ENCODE measurements at places on chromosomes 7 and 10. TPM values are rescaled to one million over a fixed set of nuclear protein-coding genes. Genes with fewer than 3 reads are reported as not detected.
A peak's percentile ranks its signal among the peaks of the same experiment; 100 is the strongest.

GRCh38 chr10:106500925-106501525 is 663.5 kb downstream of the SORCS1 start:
- DNase-seq: peak; percentile 2

FKBP9 gene
- total RNA-seq: 199 TPM

- DNase-seq: no peak
Measured at GRCh38 chr10:48289501-48290238, 15.2 kb upstream of the FRMPD2 start.

SNX10 gene
- total RNA-seq: 5.4 TPM

DNA sequence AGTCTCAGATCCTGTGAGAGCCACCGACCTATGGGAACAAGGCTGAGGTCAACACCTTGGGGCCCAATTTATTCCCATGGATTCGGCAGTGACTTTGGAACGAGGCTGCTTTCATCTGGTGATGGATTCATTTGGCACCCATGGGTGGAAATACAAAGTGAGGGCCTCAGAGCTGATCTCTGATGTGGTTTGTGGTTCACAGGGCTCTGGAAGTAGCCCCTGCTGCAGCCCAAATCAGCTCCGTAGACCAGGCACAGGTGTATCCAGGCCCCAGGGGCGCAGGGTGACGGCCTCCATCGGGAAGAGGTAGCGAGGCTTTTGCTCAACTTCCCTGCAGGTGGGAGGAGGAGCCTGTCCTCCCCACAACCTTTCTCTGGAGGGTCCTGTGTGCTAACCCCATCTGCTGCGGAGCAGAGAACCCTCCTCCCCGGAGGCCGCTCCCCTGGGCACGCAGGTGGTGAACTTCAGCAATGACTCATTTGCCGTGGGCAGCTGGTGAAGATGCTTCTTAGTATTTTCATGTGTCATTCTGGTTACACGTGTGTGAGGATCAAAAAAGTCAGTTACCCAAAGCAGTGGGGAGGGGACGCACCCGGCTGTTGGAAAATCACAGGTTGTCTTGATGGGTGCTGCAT is 7.5 kb upstream of the JAKMIP3 start:
- no peak for DNase-seq

DNA sequence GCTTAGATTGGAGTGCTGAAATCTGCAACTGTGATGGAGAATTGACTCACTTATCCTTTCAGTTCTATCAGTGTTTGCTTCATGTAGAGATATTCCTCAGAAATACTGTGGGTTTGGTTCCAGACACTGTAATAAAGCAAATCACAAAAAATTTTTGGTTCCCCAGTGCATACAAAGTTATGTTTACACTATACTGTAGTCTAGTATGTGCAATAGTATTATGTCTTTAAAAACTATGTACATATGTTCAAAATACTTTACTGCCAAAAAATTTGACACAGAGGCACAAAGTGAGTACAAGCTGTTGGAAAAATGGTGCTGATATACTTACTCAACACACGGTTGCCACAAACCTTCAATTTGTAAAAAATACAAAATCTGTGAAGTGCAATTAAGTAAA is 112.5 kb downstream of the EPC1 start:
- no peak for DNase-seq

CAV2 gene
- total RNA-seq: 161 TPM

DNA sequence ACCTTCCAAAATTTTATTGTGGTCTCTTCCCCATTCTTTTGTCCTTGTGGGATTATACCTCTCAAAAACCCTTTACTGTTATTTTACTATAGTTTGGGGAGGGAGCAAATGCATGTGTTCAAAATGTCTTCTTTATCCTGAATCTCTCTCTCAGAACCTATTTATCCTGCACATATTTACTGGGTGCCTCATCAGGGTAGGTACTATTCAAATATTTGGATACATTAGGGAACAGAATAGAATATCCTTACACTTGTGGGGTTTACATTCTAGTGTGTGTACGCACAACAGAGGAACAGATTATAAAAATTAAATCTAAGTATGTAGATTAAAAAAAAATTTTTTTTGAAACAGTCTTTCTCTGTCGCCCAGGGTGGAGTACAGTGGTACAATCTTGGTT is 48.6 kb downstream of the SCD start:
- DNase-seq: no peak

DNA sequence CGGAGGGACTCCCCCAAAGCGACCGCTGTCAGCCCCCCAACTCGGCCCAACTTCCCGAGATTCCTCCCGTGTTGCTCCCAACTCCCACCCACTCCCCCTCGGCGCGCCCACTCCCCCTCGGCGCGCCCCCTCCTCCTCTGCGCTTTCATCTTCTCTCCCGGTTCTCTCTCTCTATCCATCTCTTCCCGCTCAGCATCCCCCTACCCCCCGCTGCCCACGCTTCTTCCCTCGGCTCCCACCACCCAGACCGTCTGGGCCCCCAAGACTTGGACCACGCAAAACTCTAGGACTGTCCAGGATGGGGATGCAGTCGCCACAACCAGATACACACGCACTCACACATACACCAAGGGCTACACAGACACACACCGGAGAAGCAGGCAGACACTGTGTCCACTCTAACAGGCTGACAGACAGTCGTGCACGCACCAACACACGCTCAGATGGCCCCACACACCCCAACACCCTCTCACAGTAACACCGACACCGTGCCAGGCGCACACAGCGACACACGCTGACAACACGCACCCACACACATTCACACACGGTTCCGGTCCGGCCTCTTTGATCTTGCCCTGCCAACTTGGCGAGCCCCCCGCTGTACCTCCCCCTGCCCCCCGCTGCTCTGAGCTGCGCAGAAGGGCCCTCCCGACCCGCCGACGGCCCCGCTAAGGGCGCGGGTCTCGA is 1.1 kb downstream of the GRID1 start:
- no peak for DNase-seq

GRCh38 chr7:150742286-150742968 is 5.2 kb downstream of the GIMAP5 start:
- DNase-seq: no peak

DNA sequence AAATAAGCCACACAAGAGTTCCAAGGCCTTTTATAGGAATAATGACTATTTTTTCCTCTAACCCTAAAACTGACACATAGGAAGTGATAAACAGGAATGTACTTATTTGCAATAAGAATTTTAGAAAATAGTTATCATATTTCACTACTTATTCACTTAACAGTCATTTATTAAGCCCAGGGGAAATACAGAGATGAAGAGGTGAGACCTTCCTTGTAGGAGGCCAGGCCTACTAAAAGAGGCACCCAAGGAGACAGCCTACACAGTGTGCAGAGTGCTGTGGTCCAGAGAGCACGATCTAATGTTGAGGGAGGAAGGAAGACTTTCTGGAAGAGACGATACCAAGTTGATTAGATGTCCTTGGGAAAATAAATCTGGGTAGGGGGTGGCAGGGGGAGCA is 45.0 kb upstream of the PPP1R3C start:
- DNase-seq: no peak

GRCh38 chr10:78140066-78140630 is 106.5 kb downstream of the RPS24 start:
- no peak for DNase-seq

GRCh38 chr7:116324582-116324981 is 114.2 kb downstream of the TES start:
- DNase-seq: no peak

KIAA1549 gene
- 11.1 TPM for total RNA-seq

PLXNA4 gene
- 3.3 TPM for total RNA-seq

DGKB gene
- 0.24 TPM for total RNA-seq

DNA sequence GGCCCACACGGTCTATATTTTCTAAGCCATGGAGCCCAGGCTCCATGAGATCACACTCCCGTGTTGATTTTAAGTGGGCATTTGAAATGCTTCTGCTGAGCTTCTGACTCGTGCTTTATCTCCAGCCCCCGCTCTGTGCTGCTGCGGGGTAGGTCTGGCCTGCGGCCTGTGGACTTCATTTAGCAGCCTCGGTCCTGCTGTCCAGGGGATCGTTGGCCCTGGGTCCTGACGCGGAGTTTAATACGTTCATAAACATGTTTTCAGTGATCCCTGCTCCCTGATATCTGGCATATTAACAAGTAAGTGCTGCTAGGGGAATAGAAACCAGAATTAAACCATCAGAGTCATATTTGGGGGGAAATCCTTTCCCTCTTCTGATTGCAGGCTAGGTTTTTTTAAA is 540.3 kb upstream of the MGMT start:
- no peak for DNase-seq

GRCh38 chr7:98372993-98373392 is 27.9 kb downstream of the BAIAP2L1 start:
- peak; percentile 95 for DNase-seq

GRCh38 chr7:117548035-117548434 is 68.2 kb downstream of the CFTR start:
- DNase-seq: no peak

MTERF1 gene
- 12.3 TPM for total RNA-seq

- DNase-seq: no peak
Measured at GRCh38 chr10:114642729-114643128, 15.3 kb downstream of the ABLIM1 start.

- no peak for DNase-seq
Measured at GRCh38 chr7:45715471-45716352, 141.5 kb downstream of the ADCY1 start.

- DNase-seq: no peak
Measured at GRCh38 chr10:124551755-124552154, 90.1 kb downstream of the LHPP start.

GRM3 gene
- not detected for total RNA-seq

- no peak for DNase-seq
Measured at GRCh38 chr7:125773113-125773785, 843.6 kb upstream of the POT1 start.

MCM10 gene
- 1.5 TPM for total RNA-seq

GRCh38 chr7:159049266-159050025 is 95.2 kb downstream of the VIPR2 start:
- no peak for DNase-seq

GRCh38 chr7:96269246-96269994 is 52.5 kb downstream of the SLC25A13 start:
- no peak for DNase-seq

AS3MT gene
- 0.34 TPM for total RNA-seq

DNA sequence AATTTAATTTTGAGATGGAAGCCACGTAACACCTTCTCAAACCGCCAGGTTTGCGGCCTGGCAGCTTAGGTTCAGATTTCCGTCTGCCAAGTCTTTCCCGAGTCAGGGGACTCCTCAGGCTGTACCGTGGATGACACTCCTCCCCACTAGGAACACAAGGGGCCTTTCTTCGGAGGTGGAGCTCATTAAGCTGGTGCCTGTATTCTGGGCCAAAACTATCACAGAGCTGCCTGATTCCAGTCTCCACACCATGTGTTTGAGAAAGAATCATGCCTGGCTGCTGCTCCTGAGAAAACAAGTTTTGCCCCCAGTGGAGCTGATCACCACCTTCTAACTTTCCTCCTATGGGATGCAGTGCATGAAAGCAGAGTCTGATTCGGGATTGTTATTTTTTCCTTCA is 44.8 kb downstream of the TMEM209 start:
- no peak for DNase-seq

- no peak for DNase-seq
Measured at GRCh38 chr10:122225330-122225729, 45.8 kb upstream of the BTBD16 start.

- DNase-seq: no peak
Measured at GRCh38 chr7:154167807-154168206, 115.6 kb downstream of the DPP6 start.

DNA sequence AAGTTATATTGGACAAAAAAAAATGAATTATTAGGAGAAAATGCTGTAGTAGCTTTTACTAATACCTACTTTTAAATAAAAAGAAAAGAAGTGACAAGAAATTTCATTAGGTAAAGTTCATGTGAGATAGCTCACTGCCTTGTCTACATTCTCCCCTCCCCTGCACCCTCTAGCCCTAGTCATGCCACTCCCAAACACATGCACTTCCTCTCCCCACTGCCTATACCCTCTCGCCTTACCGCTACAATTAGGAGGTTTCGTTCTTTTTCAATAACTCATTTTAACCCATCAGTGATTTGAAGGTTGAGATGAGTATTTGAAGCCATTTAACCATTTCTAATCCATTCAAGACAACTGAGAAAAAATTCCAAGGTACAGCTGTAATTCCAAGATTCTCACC is 75.3 kb downstream of the HIBADH start:
- no peak for DNase-seq

DNA sequence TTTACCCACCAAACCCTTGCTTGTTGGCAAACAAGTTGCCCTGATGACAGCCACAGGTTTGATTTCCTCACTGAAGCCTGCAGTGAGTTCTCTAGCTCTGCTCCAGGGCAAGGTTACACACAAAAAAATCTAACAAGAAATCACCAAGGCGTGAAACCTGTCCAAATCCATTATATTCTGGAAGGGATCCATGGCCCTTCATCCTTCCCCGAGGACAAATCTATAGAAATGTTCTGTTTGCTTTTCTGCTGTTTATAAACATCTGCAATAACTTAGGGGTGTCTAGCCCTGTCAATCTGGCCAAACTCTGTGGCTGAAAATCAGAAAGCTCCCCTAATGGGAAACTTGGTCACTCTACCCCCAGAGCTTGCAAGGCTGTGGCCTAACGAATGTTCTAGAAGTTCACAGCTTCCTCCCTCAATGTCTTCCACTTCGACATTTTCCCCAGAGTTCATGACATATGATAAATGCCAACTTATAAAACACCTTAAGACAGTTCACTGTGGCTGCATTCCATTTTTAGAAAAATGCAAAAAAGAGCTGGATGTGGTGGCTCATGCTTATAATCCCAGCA is 164.5 kb downstream of the PRPF18 start:
- no peak for DNase-seq

NRCAM gene
- total RNA-seq: 9.3 TPM

- no peak for DNase-seq
Measured at GRCh38 chr7:133629701-133630100, 376.8 kb downstream of the EXOC4 start.

DNA sequence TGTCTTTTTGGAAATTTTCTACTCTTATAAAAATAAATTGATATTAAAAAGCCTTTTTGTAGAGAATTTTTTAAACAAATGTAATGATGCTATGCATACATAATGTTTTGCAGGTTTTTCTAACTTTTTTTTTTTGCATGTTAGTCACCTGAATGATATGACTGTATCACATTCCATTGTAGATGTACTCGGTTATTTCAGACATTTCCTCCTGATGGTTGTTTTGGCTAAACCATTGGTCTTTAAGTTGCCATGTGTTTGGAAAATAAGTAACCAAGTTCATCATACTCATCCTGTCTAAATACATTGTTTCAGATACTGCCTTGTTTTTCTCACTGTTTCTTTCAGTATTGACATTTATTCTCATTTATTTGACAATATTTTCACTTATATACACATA is 25.8 kb downstream of the NHLRC2 start:
- DNase-seq: peak; percentile 58

- no peak for DNase-seq
Measured at GRCh38 chr10:103668351-103669242, 175.1 kb downstream of the NEURL1 start.

- DNase-seq: no peak
Measured at GRCh38 chr10:50400694-50401093, 149.4 kb upstream of the ASAH2 start.

DNA sequence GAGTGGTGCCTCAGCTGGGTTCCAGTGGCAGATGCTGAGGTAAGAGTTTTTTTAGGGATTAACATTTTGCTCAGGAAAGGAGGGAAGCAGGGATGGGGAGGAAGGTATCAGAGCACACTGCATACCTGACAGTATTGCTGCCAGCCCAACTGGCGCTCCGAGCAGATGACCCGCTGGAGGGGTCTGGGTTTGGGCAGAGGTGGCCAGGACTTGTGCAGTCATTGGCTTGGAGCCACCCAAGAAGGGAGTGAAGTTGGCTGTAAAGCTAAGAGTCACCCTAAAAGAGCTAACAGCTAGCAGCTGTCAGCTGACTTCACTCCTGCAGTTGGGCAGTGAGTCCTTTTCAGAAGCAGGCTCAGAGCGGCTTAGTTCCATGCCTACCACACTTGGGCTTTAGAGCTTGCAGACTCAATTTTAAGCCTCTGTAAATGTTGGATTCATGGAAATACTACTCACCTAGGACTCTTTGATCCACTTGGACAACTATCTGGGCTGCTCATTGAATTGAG is 5.8 kb upstream of the ARHGAP22 start:
- no peak for DNase-seq
